ENCODE measurements at places on chromosomes 2 and 18. TPM values are rescaled to one million over a fixed set of nuclear protein-coding genes. Genes with fewer than 3 reads are reported as not detected.

GRCh38 chr18:45137087-45137419, 456.4 kb downstream of the SETBP1 start:
- H3K27ac ChIP-seq = no peak overlapping the region
- no peaks in the 10 kb centered on the region for H3K4me1 ChIP-seq
- H3K36me3 ChIP-seq = no peaks in the 10 kb centered on the region
- H3K4me3 ChIP-seq = no peak overlapping the region
- no peak for DNase-seq

DNA sequence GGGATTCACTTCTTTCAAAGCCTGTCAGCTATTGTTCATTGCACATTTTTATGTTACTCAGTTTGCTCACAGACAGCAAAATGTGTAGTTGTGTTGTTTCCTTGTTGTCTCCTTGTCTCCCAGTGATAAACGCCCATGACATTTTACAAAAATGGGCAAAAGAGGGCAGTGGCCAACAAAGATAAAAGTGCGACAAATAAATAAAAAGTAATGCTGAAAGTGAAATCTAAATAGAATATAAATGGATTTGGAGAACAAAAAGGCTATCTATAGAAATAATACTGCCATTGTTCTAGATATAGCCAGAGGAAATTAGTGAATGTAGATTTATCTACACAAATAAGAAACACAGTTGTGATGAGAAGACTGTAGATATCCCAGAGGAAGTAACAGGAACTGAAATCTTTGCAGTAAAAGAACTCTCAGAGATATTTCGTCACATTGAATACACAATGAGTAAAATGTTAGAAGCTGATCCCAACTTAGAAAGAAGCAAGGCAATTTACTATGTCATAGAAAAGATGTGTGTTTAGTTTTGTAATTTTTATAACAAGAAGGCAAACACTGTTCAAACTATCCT, 1186.2 kb upstream of the FAM98A start:
- DNase-seq = no peak
- no peak overlapping the region for H3K27ac ChIP-seq
- no peak overlapping the region for H3K4me3 ChIP-seq

GRCh38 chr2:102025583-102026267, 34.0 kb downstream of the IL1R2 start:
- no peak for DNase-seq
- peak overlapping the region; percentile 40 for H3K27ac ChIP-seq
- peaks cover 50% of the 10 kb centered on the region for H3K4me1 ChIP-seq
- no peaks in the 10 kb centered on the region for H3K36me3 ChIP-seq
- no peaks in the 10 kb centered on the region for H3K27me3 ChIP-seq
- no peak overlapping the region for H3K4me3 ChIP-seq

The CROCC2 gene
- total RNA-seq = not detected

- no peaks in the 10 kb centered on the region for H3K27me3 ChIP-seq
- peaks cover 46% of the 10 kb centered on the region for H3K4me1 ChIP-seq
- H3K36me3 ChIP-seq = no peaks in the 10 kb centered on the region
- peak; percentile 97 for DNase-seq
- peak overlapping the region; percentile 52 for H3K4me3 ChIP-seq
- peak overlapping the region; percentile 88 for H3K27ac ChIP-seq
Observed at GRCh38 chr2:25324905-25325592, 16.7 kb downstream of the DNMT3A start.

GRCh38 chr18:48616484-48617255, 77.8 kb downstream of the CTIF start:
- no peaks in the 10 kb centered on the region for H3K27me3 ChIP-seq
- peaks cover 20% of the 10 kb centered on the region for H3K4me1 ChIP-seq
- H3K4me3 ChIP-seq = no peak overlapping the region
- H3K27ac ChIP-seq = no peak overlapping the region
- no peaks in the 10 kb centered on the region for H3K36me3 ChIP-seq

GRCh38 chr18:69727912-69728572, 219.6 kb downstream of the CD226 start:
- H3K27ac ChIP-seq = no peak overlapping the region
- no peaks in the 10 kb centered on the region for H3K4me1 ChIP-seq
- DNase-seq = no peak
- no peaks in the 10 kb centered on the region for H3K27me3 ChIP-seq

The SLC9A2 gene
- 0.71 TPM for total RNA-seq

DNA sequence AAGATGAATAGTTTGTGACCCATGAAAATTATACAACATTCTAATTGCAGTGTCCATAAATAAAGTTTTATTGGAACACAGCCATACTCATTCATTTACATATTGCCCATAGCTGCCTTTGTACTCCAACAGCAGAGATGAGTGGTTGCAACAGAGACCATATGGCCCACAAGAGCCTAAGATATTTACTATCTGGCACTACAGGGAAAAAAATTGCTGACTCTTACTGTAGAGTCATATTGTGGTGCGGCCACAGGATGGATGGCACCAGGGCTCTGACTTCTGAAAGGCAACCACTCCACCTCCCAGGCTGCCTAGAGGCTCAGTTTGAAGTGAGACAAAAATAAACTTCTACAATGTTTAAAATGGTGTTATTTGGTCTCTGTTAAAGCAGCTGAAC, 404.0 kb upstream of the ATP5MC3 start:
- H3K27ac ChIP-seq = no peak overlapping the region
- no peaks in the 10 kb centered on the region for H3K36me3 ChIP-seq
- H3K4me1 ChIP-seq = no peaks in the 10 kb centered on the region
- DNase-seq = no peak
- no peaks in the 10 kb centered on the region for H3K27me3 ChIP-seq

DNA sequence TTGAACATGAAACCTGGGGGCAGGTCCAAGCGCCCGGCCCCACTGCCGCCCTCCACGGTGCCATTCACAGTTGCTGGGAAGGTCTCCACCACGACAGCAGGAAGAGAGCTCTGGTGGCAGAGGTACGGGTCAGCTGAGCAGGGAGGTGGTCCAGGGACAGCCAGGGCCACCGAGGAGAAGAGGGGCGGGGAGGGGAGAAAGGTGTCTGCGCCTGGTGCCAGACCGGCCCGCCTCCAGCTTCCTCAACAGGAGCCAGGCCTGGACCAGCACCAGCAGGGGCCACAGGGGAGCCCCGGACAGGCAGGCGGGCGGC, 56.2 kb downstream of the BIN1 start:
- H3K27me3 ChIP-seq = no peaks in the 10 kb centered on the region
- H3K4me1 ChIP-seq = no peaks in the 10 kb centered on the region
- no peak overlapping the region for H3K4me3 ChIP-seq
- no peaks in the 10 kb centered on the region for H3K36me3 ChIP-seq

The SETBP1 gene
- 50.2 TPM for total RNA-seq

The CYS1 gene
- total RNA-seq = 13.5 TPM

DNA sequence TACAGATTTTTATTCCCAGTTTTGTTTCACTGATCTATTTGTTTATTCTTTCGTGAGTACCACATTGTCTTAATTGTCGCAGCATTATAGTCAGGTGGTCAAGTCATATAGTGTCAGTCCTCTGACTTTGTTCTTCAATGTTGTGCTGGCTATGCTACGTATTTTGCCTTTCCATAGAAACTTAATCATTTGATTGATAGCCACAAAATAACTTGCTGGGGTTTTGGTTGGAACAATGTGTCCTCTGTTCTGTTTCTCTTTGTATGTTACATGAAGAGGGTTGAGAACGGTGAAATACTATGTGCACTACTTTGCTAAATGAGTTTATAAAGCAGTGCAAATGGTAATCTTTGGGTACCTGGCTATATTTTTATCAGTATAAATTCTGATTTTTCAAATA, 64.9 kb upstream of the TTC27 start:
- H3K4me3 ChIP-seq = no peak overlapping the region
- H3K27ac ChIP-seq = no peak overlapping the region
- peaks cover 5% of the 10 kb centered on the region for H3K4me1 ChIP-seq
- no peaks in the 10 kb centered on the region for H3K27me3 ChIP-seq
- no peak for DNase-seq
- H3K36me3 ChIP-seq = peaks cover 7% of the 10 kb centered on the region

DNA sequence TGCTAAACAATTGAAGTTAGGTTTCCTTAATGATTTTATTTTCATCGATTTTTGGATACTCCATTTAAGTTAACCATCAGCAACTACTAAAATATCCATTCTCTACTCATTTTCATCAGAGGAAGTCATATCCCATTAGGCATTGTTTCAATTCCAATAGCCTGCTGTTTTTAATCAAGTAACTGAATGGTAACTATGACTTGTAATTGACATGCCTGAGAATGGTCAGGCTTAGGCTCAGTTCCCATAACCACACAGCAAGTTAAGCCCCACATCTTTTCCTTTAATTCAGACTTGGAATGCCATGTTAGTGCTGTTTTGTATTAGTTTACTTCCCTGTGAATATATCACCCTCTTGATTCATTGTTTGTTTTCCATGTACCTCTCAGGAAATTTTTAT, 398.8 kb downstream of the ARHGAP15 start:
- H3K27me3 ChIP-seq = no peaks in the 10 kb centered on the region
- no peaks in the 10 kb centered on the region for H3K36me3 ChIP-seq
- H3K4me1 ChIP-seq = peaks cover 29% of the 10 kb centered on the region
- no peak overlapping the region for H3K27ac ChIP-seq

The KLHL29 gene
- 24.4 TPM for total RNA-seq

DNA sequence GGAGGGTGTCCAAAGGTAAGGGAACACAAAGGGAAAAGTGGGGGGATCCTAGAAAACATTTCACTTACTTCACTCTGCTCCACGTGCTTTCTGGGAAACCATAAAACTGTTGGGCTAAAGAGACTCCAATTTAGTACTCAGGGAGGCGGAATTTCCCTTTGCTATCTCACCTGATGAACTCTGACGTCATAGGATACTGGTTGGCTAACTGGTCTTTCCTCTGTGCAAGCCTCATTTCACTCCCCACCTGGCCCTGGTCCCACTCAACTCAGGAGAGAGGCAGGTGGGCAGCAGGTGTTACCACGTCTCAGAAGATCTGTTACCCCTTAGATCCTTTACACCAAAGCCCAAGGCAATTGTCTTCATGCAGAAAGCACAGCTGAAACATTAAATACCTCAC, 51.8 kb upstream of the PMAIP1 start:
- no peaks in the 10 kb centered on the region for H3K4me1 ChIP-seq
- DNase-seq = no peak
- no peak overlapping the region for H3K4me3 ChIP-seq
- H3K27ac ChIP-seq = no peak overlapping the region

- H3K27ac ChIP-seq = no peak overlapping the region
- H3K4me1 ChIP-seq = peaks cover 4% of the 10 kb centered on the region
- no peaks in the 10 kb centered on the region for H3K27me3 ChIP-seq
- no peak overlapping the region for H3K4me3 ChIP-seq
Observed at GRCh38 chr2:236743039-236743920, 173.7 kb downstream of the ACKR3 start.

The EVA1A gene
- total RNA-seq = 1.1 TPM

DNA sequence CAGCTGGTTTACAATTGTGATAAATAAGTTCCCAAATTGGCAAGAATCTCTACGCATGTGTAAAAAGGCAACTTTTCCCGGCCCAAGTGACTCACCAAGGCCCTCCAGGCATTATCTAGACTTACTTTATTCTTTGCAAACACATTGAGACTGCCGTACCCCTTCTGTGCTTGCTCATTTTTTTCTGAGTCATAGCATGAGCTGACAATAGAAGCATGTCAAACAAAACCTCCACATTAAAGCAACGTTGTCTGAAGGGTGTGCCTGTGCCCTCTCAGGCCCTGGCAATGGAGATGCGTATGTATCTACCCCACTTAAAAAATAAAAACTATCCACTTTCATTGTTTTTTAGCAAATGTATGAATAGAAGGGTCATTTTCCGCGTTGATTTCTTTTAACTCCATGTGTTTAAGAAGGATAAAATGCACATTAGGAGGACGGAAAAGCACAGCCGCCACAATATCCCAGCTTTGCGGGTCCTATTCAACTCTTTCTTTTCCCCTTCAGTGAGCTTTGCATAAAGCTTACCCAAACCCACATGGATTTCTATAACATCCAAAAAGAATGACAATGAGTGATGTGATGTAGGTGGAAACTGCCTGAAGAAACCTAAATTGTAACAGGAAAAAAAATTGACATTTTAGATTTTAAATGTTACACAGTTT, 298.2 kb downstream of the CDCA7 start:
- H3K4me3 ChIP-seq = no peak overlapping the region
- DNase-seq = no peak
- no peaks in the 10 kb centered on the region for H3K27me3 ChIP-seq
- no peak overlapping the region for H3K27ac ChIP-seq
- H3K36me3 ChIP-seq = no peaks in the 10 kb centered on the region
- peaks cover 3% of the 10 kb centered on the region for H3K4me1 ChIP-seq

- DNase-seq = no peak
- no peaks in the 10 kb centered on the region for H3K27me3 ChIP-seq
- peaks cover 5% of the 10 kb centered on the region for H3K36me3 ChIP-seq
Observed at GRCh38 chr2:85758361-85759256, 4.8 kb downstream of the ATOH8 start.

The MBD1 gene
- total RNA-seq = 103 TPM

GRCh38 chr2:130336877-130337734, 5.6 kb upstream of the IMP4 start:
- peaks cover 9% of the 10 kb centered on the region for H3K36me3 ChIP-seq
- H3K4me1 ChIP-seq = no peaks in the 10 kb centered on the region
- DNase-seq = no peak
- peak overlapping the region; percentile 22 for H3K4me3 ChIP-seq
- H3K27me3 ChIP-seq = no peaks in the 10 kb centered on the region

GRCh38 chr2:73324126-73324725, 30.9 kb upstream of the EGR4 start:
- H3K4me1 ChIP-seq = no peaks in the 10 kb centered on the region
- no peak overlapping the region for H3K27ac ChIP-seq
- no peak for DNase-seq
- no peaks in the 10 kb centered on the region for H3K27me3 ChIP-seq
- H3K4me3 ChIP-seq = no peak overlapping the region
